Mesendoderm (in vitro differentiated cells): ENCODE measurements at places on chromosomes 1 and 21.

DNA sequence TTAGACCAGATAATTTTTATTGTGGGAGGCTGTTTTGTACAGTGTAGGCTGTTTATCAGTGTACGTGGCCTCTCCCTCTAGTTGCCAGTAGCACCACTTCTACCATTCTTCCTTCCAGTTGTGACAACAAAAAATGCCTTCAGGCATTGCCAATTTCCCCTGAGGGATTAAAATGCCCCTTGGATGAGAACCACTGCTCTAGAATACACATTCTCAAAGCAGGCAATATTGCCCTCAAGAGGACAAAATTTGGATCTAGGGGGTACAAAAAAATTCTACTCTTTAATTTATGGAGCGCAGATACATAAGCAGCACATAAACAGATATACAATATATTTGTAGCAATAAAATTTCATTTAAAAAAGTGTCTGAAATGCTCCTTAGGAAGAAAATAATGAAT lies 674.6 kb downstream of the PTPRC start:
- DNase-seq = peak; percentile 33

DNA sequence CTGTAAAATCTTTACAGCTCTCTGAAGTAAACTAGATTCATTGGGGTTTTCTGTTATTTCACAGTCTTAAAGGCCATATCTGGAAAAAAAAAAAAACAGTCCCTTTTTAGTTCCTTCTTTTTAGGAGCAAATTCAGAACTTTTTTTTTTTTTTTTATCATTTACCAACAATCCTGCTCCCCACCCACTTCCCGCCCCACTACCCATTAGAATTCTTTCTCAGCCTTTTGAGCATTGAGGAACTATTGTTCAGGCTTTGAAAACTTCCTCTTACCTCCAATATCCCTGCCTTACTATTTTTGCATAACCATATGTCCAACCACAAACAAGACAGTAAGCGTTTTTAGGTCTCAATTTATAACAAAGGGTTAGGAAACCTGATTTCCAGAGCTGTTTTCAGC lies 330.1 kb downstream of the PLPP3 start:
- DNase-seq = no peak

- DNase-seq = no peak
Measured at GRCh38 chr1:91796390-91796654, 89.6 kb downstream of the TGFBR3 start.

DNA sequence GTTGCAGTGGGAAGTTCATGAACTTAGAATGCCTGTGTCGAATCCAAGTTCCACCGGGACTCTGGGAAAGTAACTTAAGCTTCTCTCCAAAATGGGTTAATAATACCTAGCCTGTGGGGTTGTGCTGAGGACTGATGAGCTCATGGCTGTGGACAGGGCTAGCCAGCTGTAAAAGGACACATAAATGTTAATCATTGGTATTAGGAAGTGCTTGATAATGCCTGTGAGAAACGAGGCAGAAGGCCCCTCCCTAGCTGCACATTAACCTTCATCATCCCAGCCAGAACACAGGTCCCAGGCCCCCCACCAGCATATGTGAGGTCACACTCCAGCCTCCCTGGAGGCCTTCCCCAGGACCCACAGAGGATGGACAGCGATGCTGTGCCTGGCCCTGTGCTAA lies 789 bp upstream of the GJB4 start:
- DNase-seq = no peak

DNA sequence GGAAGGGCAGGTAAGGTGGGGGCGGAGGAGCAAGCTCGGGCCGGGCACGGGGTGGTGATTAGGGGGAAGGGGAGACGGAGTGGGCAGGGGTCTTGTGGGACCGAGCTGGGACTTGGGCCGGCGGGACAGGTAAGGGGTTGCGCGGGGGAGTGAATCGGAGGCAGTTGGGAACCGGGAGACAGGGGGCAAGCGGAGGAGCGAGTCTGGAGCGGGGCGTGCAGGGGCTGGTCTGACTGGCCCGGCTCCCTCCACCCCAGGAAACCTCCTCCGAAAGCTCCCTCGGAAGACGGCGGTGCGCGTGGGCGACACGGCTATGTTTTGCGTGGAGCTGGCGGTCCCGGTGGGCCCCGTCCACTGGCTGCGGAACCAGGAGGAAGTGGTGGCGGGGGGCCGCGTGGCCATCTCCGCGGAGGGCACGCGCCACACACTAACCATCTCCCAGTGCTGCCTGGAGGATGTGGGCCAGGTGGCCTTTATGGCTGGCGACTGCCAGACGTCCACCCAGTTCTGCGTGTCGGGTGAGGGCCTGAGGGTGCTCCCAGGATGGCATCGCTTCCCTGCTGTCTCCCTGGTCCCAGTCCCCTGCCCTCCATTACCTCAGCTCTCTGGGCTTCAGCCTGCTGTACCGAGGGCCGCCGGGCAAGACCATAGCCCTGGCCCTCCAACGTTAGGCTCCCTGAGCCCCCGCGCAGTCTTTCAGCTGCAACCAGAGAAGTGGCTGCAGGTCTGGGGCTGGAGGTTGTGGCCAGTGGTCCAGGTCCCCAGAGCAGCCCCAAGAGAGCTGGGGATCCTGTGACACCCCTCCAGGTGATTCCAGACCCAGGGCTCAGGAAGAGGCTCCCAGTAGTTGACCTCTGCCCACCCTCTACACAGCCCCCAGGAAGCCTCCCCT lies 6.3 kb downstream of the OBSCN start:
- DNase-seq = no peak

- DNase-seq = no peak
Measured at GRCh38 chr1:14634486-14634885, 36.0 kb downstream of the KAZN start.

GRCh38 chr21:33432496-33432895 lies 29.3 kb downstream of the IFNGR2 start:
- DNase-seq = no peak

- DNase-seq = peak; percentile 50
Measured at GRCh38 chr1:19445417-19446342, 39.7 kb downstream of the CAPZB start.

DNA sequence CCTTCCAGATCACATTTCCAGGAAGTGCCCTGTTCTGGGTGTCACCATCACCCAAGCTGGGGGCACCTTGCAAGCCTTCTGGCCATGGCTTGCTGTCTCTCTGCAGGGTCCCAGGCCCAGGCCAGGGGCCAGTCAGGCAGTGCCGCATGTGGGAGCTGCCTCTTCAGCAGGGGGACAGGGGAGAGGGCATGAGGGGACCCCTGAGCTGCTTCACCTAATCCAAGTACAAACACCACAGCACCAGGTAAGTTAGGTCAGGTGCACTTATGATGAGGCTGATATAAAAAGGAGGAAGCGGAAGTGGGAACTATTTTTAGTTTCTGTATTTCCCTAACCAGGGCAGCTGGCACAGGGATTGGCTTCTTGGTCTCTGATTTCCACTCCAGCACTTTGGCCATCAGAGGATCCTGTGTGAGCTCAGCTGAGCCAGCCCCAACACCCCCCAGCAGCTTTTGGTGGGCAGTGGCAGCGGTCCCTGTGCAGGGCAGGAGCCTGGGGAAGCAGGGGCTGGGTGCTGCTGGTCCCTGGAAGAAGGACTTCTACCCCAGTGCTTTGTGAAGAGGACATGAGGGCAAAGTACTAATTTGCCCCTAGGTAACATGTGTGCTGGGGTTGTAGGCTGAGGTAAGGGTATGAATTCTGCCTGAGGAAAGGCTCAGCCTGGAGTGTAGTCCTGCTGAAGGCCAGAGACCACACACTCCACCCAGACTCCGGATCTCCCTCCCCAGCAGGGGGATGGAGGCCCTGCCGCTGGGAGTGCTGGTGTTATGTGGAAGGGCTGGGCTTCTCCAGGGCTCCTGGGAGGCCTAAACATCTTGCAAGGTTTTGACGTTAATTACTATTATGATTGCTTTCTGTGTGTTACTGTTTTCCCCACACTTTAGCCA lies 3.3 kb upstream of the PCBP3 start:
- peak; percentile 43 for DNase-seq

DNA sequence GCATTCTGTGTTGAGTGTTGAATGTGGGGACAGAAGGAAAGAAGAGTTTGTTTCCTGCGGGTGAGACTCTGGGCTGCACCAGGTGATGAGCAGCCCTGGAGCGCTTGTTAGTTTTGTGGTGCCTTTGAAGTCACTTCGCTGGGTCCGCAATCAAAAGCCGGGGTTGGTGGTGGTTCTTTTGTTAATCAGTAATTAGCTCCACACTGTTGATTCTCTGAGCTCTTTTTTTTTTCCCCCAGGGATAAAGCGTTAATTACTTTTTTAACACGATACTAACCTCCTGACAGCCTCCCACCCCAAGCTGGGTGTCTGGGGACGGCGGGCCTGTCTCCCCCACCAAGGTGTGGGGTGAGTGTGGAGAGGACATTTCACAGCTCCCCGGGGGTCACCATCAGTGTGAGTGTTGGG lies 56.6 kb downstream of the AGPAT3 start:
- no peak for DNase-seq

GRCh38 chr1:160197231-160197630 lies 6.9 kb downstream of the CASQ1 start:
- no peak for DNase-seq

- DNase-seq = no peak
Measured at GRCh38 chr1:208145167-208145566, 99.0 kb downstream of the PLXNA2 start.

- no peak for DNase-seq
Measured at GRCh38 chr1:73181190-73181540, 898.8 kb upstream of the NEGR1 start.

- no peak for DNase-seq
Measured at GRCh38 chr21:18960306-18960705, 556.7 kb upstream of the TMPRSS15 start.

- DNase-seq = no peak
Measured at GRCh38 chr1:86750076-86750475, 45.7 kb downstream of the SH3GLB1 start.

DNA sequence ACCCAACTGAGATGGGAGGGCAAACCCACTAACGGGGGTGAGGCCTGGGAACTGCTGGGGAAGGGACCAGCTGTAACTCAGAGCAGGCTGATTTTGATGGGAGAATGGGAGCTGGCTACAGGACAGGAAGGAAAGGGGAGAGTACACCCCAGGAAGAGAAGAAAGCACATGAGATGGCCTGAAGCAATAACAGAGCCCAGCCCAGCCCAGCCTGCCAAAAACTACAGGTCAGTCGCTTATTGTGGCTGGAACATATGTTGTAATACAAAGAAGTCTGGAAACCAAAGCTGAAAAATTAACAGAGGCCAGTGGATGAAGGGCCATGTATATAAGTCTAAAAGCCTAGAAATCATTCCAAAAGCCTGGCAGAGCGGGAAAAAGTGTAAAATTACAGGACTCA lies 1.6 kb downstream of the ITLN2 start:
- DNase-seq = no peak

DNA sequence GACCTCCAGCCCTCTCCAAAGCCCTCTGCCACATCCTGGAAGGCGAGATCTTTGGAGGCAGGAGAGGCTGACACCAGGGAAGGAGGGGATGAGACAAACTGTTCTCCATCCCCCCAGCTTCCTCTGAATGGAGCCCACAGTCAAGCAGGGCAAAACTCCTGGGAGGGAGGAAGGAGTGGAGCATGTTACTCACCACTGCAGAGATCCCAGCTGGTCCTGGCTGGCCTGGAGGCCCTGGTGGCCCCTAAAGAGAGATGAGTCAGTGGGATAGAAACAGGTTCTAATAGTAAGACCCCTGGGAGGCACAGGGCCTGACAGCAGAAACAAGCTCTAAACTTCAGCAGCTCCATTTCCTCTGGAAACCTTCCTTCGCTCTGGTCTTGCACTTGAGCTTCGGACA lies 14.0 kb upstream of the PEF1 start:
- no peak for DNase-seq

GRCh38 chr1:8422510-8423268 lies 104.8 kb downstream of the SLC45A1 start:
- DNase-seq = no peak

DNA sequence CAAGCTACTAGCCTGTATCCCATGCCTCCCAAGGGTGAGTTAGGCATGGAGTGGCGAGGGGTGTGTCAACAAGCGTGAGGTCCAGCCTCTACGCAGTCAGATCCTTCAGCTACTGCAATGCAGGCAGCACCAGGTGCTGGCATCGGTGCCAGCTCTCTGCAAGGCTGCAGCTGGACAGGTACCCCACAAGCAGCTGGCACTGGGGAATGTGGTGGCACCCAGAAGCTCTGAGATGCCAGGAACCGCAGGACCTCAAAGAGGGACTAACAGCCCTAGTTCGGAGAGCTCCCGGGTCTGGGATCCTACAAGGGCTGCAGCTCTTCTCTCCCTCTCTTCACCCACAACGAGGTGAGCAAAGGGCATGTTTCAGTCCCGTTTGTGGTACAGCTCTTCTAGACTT lies 974.5 kb downstream of the LTN1 start:
- DNase-seq = no peak

DNA sequence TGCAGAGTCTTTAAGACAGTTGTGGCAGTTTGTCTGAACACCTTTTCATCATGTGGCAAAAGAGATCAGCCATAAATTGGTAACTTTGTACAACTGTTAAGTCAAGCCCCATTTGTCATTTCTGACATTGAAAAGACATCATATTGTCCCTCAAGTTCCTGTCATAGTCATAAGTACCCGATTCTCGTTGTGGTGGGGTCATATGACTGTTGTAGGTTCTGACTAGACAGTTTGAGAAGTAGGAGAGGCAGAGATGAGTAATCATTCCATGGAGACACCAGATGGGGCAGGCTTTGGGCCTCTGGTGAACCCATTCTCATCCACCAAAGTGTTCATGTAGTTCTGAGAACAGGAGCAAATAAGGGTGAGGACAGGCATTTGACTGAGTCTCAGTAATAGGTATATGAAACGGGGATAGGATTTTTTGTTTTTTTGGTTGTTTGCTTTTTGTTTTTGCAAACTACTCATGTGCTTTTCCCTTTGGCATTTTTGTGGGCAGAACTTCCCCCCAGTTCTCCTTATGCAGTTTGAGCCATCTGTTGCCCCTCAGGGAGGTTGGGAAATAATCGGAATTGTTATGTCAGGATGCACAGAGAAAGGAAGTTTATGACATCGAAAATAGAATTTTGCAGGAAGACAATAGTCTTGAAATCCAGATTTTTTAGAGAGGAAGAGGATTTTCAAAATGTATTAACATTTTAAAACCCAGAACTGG lies 86.9 kb upstream of the KCNE2 start:
- no peak for DNase-seq

- DNase-seq = no peak
Measured at GRCh38 chr21:45454926-45455673, 50.1 kb downstream of the COL18A1 start.

GRCh38 chr1:244964112-244964971 lies 100.0 kb upstream of the HNRNPU start:
- peak; percentile 34 for DNase-seq

DNA sequence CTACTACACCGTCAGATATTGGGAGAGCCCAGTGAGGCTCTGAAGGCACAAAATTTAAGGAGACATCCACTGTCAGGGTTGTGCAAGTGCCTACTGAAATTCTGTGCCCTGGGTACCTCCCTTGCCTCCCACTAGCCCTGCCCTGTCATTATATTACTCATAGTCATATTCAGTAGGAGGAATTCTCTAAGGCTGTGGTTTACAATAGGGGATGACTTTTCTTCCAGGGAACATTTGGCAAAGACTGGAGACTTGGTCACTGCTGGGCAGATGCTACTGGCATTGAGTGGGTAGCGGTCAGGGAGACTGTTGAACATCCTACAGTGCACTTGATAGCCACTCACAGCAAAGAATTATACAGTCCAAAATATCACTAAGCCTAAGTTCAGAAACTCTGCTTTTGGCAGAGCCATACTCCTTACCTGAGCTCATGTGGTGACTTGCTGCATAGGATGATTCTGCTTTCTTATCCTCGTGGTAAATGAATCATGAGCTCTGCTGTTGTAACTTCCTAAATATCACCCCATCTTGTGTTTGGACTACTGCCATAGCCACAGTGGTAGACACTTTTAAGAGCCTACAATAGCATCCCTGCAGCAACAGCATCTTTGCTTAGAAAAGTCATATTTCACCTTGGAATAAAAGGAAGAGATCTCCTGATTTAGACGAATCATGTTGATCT lies 563.4 kb upstream of the PLXNA2 start:
- DNase-seq = no peak

GRCh38 chr1:160415696-160416290 lies 15.4 kb downstream of the VANGL2 start:
- DNase-seq = no peak
